Activated CD4-positive, CD25-positive, alpha-beta regulatory T cell treated with anti-CD3 and anti-CD28 coated beads, Interleukin-2, amount 50 U/mL, for 72 hours (primary cell): ENCODE measurements at places on chromosomes 6 and 20.

- DNase-seq: no peak
These were observed 6.2 kb downstream of the PTPN1 start for GRCh38 chr20:50516180-50516934.

GRCh38 chr6:14127611-14128010 is 10.0 kb downstream of the CD83 start:
- DNase-seq: no peak

DNA sequence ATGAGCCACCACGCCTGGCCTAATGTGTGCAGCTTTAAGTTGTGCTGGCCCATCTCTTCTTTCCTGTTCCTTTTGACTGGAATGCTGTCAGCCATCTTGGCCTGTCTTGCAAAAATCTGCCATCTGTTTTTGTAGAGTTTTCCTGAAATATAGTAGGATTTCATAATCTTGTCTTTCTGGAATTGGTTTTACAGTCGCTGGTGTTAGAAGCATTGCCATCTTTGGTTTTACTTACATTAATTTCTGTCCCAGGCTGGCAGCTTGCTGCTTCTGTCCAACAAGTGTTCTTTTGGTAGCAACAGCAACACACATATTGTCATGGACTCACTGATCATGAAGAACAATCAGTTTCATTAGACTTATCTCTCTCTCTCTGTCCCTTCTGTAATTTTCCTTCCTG is 29.1 kb upstream of the TULP1 start:
- DNase-seq: no peak

DNA sequence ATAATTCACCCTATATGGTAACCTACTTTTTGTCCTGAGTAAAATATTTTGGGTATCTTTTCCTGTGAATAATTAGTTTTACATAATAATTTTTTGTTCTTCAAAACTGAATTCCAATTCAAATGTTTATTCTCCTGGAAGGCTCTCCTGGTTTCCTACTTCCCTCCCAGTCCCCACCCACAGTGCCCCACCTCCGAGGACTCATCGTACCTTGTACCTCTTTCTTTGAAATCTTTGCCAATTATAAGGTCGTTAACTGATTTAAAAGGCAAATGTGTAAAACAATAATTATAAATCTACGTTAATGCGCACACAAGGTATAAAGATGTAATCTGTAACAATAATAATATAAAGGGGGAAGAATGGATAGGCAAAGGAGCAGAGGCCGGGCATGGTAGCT is 40.5 kb upstream of the VEGFA start:
- DNase-seq: no peak

GRCh38 chr6:14467591-14467990 is 350.0 kb downstream of the CD83 start:
- no peak for DNase-seq

- DNase-seq: no peak
These were observed 102.3 kb downstream of the LYRM2 start for GRCh38 chr6:89536231-89536630.

DNA sequence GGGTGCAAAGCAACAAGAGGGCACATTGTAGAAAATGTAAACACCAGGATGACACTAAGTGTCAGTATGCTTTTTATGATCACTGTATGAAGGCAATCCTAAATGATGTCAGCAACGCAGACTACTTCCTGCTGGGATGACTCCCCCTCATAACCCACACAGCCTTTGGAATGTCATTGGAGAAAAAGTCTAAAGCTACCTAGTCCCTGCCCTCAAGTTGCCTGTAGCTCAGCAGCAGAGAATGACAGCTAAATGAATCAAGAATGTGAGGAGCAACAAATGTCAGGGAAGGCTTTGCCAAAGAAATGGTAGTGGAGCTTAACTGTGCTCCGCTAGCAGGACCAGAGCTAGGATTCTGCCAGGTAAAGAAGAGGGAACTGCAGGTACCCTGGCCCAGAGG is 555.6 kb downstream of the CD83 start:
- no peak for DNase-seq

- DNase-seq: peak; percentile 46
These were observed 1.4 kb upstream of the CEP43 start for GRCh38 chr6:166997768-166998255.

- no peak for DNase-seq
These were observed 64.5 kb downstream of the FAM120B start for GRCh38 chr6:170371080-170371479.

- DNase-seq: no peak
These were observed 60.8 kb downstream of the CD40 start for GRCh38 chr20:46178891-46179290.

DNA sequence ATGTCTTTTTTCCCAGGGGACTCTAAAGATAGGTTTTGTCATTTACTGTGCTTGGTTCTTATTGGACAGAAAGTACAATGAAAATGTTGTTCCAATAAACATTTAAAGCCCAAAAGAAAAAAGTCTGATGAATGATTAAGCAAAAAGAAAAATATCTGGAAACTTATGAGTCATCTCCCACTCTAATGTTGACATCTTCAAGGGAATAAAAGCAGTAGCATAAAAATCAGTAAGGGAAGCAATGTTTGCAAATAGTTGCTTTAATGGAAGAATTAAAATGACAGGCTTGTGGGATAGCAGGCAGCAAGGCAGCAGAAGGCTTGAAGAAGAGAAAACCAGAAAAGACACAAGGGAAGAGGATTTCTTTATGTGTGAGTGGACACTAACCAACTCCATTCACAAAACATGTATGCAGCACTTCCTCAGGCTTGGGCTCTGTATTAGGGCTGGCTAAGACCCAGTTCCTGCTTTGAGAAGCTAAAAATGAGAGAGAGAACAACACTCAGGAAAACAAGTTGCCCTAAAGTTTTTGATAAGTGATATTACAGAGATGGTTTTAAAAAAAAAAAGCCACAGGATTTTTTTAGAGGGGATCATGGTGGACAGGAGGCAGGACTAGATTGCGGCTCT is 263.2 kb upstream of the NT5E start:
- DNase-seq: no peak
